Left kidney (tissue), 8 donors: ENCODE measurements at places on chromosomes 3 and 15.

DNA sequence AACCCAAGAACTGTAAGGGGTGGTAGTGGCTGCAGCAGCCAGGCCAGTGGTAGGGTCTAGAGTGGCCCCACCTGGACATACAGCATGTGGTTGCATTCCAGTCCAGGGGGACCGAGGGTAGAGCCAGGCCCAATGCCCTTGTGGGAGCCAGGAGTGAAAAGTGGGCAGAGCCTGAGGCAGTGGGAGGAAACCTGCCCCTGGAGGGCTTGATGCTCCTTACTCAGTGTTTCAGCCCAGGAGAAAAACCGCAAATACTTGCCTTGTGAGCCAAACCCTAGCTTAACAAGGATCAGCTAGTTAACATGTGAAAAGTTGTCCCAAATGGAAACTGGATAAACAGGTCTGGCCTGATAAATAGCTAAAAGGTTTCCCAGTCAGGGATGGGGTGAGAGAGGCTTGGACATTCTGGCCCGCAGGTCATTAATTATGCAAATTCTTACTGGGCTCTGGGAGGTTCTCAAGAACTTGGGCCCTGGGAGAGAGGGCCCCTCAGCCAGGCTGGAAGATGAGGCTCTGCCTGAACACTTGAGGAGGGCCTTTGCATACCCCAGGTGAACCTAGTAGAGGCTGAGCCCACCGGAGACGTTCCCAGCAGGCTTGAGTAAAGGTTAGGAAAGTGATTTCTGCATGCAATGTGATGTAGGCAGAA lies 222.1 kb downstream of the THSD4 start:
- DNase-seq: peak; percentile 54

DNA sequence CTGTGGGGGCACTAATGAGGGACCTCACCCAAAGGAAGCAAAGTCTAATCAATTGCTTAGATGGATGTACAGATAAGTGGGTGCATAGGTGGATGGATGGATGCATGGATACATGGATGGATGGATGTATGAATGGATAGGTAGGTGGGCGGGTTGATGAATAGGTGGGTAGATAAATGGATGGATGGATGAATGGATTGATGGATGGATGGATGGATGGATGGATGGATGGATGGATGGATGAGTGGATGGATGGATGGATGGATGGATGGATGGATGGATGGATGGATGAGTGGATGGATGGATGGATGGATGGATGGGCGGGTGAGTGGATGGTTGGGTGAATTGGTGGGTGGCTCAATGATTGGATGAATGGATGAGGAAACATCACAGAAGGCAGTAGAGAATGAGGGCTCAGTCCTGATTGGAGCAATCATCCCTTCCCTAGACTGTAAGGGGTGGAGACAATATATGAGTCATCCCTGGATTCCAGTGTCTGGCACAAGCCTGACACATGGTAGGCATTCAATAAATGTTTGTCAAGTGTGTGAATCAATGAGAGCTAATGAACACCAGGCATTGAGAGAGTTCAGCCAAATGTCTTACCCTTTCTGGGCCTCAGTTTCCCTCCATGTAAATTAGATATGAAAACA lies 40.4 kb upstream of the PXYLP1 start:
- DNase-seq: no peak

DNA sequence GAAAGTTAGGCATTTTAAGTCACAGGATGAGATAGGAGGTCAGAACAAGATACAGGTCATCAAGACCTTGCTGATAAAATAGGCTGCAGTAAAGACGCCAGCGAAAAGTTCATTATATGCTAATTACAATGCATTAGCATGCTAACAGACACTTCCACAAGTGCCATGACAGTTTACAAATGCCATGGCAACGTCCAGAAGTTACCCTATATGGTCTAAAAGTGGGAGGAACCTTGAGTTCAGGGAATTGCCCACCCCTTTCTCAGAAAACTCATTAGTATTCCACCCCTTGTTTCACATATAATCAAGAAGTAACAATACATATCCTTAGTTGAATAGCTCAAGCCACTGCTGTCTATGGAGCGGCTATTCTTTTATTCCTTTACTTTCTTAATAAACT lies 92.7 kb upstream of the PLXND1 start:
- DNase-seq: no peak

GRCh38 chr3:104102386-104102785 lies 1264.3 kb upstream of the ALCAM start:
- DNase-seq: peak; percentile 37

DNA sequence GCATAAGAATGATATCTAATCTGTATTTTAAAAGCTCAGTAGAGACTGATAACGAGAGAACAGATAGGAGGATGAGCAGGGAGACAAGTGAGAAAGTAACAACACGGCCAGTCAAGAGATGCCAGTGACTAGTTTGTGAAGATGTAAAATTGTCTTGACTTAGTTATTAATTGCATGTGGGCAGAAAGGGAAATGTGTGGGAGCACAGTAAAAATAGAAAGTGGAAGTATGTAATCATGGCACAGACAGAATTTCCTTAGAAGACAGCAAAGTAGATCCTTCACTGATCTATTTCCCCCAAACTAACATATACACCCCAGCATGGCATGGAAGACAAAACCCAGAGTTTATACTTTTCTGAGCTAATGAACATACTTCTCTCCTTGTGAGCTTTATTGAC lies 344.5 kb downstream of the FGF12 start:
- no peak for DNase-seq

DNA sequence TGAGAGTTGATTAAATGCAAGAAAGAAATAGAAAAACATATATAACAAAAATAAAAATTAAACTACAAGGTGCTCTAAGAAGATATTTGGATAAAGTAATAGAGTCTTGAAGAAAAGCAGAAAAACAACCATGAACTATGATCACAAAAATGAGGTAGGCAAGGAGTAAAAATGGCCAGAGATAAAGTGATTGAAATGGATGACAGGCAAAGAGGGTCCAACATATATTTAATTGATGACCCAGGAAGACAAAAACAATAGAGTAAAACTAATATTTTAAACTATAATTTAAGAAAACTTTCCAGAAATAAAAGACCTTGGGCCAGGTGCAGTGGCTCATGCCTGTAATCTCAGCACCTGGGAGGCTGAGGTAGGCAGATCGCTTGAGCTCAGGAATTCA lies 22.1 kb upstream of the WDR49 start:
- DNase-seq: no peak
